ENCODE measurements at places on chromosomes 13 and 19.

GRCh38 chr19:14369399-14370168, 11.7 kb upstream of the ADGRE5 start:
- no peak for DNase-seq

- DNase-seq = no peak
These were observed 10.1 kb downstream of the TTYH1 start for GRCh38 chr19:54425382-54425723.

DNA sequence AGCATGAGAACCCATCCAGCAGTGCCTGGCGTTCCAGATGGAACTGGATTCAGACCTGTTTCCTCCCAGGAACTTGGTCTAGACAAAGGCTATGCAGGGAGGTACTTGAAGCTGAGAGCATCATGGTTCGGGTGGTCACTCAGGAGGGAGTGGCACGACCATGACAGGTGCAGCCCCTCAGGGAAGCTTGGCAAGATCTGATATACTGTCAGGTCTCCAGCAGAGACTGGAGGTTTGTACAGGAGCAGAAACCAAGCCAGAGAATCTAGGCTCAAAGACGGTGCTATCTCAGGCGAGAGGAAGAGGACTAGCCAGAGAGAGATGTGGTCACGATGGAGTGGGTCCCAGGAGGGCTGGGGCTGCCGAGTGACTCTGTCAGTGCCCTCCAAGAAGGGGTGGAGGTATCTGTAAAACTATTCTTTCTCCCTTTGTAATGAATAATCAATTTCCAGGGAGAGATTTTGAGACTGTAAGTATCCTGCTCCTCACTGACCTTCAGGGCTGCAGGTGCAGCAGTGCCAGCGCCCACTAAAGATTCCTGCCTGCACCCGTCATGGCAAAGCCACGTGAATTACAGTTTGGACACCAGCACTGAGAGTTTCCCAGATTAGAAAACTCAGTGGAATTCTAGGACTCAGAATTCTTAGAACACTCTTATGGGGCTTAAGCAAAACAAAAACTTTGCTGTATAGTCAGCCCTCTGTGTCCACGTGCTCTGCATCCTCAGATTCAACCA, 10.2 kb upstream of the DCUN1D2 start:
- no peak for DNase-seq

GRCh38 chr13:112510987-112511685, 76.8 kb downstream of the TUBGCP3 start:
- DNase-seq = no peak

- DNase-seq = peak; percentile 3
These were observed 46.4 kb downstream of the N4BP2L1 start for GRCh38 chr13:32381539-32381938.

- no peak for DNase-seq
These were observed 166.6 kb downstream of the KLF12 start for GRCh38 chr13:73967397-73968165.

DNA sequence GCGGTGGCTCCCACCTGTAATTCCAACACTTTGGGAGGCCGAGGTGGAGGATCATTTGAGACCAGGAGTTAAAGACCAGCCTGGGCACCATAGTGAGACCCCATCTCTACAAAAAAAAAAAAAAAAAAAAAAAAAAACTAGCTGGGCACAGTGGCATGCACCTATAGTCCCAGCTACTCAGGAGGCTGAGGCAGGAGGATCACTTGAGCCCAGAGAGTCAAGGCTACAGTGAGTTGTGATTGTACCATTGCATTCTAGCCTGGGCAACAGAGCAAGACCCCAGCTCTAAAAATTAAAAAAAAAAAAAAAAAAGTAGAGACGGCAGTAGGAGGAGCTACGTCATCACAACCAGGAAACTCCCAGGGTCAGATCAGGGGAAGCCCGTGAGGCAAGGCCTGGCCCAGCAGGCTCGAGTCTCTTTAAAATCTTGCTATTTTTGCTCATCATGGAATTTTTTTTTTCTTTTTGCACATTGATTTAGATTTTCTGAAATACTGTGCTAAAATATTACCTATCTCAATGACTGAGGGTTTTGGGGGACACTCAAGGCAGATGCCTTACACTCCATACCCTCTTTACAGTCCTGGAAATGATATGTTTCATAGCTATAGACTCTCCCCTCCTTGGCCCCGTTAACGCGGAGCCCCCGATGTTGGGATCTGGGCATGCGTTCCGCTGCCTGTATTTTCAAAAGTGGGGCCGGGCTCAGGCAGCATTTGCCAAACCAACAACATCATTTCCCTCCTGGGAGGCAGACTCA, 44.4 kb upstream of the USE1 start:
- DNase-seq = no peak

GRCh38 chr13:80100636-80101035, 240.3 kb downstream of the SPRY2 start:
- no peak for DNase-seq

GRCh38 chr19:46860846-46861690, at the start of gene ARHGAP35:
Gene ARHGAP35, plus strand, starts transcription at chr19:46860997. Its CDS starts 57,679 bp downstream, at chr19:46918676.
- peak; percentile 22 for DNase-seq

DNA sequence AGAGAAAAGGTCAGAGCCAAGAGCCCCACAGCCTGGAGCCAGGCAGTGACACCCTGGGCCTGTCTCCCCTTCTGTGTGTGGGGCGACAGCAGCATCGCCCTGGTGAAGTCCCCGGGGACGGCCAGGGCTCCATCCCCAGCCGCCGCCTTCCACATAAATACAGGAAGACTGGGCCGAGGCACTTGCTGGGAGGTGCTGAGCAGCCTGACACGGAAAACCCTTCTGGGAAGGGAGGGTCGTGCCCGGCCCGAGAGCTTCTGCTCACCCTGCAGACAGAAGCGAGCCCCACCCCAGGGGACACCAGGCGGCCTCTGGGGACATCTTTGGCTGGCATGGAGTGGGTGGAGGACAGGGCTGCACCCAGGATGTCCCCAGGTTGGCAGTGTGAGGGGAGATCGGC, 5.1 kb downstream of the FGF22 start:
- no peak for DNase-seq

DNA sequence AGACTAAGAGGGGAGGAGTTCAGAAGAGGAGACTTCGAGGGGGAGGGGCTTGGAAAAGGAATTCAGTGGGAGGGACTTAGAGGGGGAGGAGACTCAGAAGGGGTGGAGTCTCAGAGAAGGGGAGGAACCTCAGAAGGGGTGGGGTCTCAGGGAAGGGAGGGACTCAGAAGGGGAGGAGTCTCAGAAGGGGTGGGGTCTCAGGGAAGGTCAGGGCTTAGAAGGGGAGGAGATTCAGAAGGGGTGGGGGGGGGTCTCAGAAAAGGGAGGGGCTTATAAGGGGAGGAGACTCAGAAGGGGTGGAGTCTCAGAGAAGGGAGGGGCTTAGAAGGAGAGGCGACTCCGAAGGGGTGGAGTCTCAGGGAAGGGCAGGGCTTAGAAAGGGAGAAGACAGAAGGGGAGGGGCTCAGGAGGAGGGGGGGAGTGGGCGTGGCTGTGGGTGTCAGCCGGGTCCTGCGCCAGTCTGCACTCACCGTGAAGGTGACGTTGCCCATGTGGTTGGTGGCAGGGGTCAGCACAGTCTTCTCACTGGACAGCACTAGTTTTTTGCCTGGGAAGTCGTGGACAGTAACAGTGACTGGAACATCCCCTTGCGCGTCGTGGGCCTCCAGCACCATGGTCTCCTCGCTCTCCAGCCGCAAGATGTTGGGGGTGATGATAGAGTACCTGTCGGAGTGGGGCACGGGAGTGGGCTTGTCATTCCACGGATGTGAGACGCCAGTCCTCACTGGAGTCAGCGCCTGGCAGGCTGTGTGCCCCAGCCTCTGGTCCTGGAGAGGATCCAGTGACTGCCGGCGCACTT, 1.5 kb downstream of the C3 start:
- no peak for DNase-seq

DNA sequence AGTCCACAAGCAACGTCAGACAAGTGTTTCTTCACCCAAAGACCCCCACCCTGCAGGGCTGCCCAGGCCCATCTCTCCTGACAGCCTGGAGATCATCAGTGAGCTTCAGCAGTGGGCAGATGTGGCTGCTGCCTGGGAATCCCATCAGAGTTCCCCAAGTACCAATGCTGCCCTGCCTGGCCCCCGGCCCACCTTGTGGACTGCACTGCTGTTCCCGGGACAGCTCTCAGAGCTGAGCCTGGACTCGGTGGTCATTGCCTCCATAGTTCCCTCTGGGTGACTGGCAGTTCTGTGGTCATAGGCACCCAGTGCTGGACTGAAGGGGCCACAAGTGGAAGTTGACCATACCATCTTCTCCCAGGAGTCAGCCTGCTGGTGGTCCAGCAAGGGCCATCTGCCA, 24.5 kb upstream of the ZNF492 start:
- no peak for DNase-seq

GRCh38 chr19:10149427-10149826, 29.7 kb upstream of the EIF3G start:
- no peak for DNase-seq

- no peak for DNase-seq
These were observed 49.5 kb downstream of the KDM4B start for GRCh38 chr19:5018224-5019015.

DNA sequence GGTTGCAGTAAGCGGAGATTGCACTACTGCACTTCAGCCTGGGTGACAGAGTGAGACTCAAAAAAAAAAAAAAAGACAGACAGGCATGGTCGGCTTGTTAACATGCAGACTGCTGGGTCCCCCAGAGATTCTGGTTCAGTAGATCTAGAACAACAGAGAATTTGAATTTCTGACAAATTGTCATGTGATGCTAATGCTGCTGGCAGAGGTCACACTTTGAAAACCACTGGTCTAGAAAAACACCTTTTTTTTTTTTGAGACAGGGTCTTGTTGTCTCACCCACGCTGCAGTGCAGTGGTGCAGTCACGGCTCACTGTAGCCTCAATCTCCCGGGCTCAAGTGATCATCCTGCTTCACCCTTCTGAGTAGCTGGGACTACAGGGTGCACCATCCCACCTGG, 7.7 kb upstream of the LRFN3 start:
- DNase-seq = no peak

DNA sequence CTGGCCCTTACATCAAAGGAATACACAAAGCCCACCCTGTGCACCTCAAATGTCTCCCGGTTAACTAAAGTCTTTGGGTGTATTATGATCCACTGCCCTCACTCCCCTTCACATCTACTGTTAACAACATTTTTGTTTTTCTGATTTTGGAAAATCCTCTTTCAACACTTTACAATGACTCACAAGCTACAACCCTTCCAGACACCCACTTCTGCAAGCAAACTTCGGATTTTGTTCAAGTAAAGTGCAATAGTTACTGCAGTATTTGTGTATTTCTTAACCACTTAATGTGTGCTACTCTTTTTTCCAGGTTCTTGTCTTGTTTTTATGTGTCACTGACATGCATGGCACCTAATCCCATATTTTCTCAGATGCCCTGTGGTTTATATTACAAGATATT, 101.1 kb downstream of the EDNRB start:
- DNase-seq = no peak

DNA sequence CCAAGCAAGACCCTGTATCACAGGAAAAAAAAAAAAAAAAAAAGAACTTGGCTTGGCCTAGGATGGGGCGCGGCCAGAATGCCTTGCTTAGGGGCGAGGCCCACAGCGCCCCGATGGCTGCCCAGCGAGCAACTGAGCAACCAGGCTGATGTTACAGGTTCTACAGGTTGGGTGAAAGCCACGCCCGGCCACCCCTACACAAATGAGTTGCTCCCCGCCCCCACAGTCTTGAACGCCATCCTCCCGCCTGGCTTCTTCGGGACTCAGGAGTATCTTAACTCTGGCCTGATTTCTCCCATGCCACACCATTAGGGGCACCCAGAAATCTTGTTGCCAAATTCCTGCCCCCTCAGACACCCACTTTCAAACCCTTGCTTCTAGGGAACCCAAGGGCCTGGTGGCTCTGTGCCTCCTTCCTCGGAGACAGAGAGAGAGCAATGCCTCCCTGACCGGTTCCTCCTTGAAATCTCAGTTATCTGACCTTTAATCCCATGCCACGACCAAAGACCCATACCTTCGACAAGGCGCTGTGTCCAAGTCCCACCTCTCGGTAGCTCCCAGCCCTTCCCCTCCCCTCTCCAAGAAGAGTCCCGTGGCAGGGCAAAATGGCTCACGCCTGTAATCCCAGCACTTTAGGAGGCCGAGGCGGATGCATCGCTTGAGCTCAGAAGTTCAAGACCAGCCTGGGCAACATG, 1.1 kb upstream of the CBLC start:
- DNase-seq = no peak

DNA sequence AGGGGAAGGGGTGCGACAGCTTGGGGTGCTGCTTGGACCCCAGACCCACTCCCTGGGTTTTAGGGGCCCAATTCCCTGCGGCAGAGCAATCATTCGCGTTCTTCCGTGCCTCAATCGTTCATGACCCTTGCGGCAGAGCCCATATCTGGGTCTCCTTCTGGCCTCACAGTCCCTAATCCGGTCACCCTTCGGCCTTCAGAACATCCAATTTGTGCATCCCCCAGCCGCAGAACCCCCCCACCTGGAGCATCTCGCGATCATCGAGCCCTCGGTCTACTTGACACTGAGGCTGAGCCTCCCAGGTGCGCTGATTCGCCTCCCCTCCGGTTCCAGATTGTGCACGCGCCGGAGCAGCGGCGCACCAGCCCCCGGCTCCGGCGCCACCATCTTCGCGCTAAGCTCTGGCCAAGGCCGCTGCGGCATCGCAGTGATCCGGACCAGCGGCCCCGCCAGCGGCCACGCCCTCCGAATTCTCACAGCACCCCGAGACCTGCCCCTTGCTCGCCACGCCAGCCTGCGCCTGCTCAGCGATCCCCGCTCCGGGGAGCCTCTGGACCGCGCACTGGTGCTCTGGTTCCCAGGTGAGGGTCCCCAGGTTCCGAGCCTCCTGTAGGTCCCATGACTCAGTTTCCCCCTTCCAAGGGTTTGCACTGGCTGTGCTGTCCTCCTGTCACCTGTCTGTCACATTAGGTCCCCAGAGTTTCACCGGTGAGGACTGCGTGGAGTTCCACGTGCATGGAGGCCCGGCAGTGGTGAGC, 501 bp downstream of the GTPBP3 start:
- peak; percentile 57 for DNase-seq

DNA sequence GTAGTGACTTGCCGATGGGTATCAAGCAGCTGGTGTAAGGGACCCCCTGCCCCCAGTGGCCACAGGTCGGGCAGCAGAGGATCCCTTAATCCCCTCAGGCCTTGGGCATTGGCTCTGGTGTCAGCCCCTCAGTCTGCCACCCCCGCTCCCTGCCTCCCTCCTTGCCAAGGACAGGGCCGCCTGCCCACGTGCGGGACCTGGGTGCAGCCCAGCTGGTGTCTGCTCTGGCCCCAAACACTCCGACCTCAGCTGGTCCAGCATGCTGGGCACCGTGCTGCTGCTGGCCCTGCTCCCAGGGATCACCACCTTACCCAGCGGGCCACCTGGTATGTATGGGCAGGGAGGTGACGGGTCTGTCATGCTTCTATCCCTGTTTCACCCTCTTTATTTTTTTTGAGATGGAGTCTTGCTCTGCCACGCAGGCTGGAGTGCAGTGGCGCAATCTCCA, at the start of gene TGFBR3L:
Gene TGFBR3L, plus strand, starts transcription at position 233 of the 448 bp plus-strand sequence.
- no peak for DNase-seq

GRCh38 chr19:19911150-19911549, 10.4 kb downstream of the ZNF93 start:
- DNase-seq = no peak

DNA sequence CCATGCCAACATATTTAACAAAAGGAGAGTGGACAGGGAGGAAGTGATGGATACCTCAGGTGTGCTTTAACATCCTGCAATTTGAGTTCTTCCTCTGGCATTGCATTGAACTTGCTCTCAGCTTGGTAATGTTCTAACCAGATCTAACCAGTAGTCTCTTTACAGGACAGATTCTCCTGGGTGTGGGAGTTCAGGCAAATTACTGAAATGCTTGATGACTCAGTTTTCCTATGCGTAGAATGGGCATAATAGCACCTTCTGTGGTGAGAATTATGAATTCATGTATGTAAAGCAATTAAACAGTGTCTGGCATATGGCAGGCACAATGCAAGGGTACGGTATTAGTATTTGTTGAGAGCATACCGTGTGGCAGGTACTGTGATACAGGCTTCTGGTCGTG, 3.6 kb downstream of the AKAP11 start:
- no peak for DNase-seq
